ENCODE measurements at places on chromosomes 2 and 18.

DNA sequence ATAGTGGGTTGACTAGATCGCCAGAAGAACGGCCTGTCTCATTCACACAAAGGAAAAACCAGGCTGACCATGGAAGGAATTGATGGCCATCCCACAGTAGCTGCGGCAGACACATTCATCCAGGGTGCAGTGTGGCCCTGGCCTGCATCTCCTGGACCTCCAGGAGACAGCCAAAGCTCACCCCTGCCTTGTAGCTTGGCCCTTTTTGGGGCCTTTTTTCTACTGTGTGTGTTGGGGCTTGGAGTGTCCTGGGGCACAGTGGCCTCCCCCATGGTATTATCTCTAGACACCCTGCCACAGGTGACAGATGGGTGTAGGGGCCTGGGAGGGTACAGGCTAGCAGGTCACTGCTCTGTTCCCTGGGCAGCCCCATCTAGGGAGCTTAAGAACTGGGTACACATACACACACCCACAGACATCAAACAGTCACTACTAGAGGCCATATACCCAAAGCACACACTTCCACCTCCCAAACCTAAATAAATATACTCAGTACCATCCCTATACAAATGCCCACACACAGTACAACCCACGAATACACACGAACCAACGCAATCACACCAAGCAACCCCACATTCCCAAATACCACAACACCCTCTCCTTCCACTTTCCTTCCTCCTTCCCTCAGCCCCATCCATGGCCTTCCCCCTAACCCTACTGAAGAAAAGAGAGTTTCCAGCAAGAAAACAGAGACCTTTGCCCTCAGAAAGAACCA lies 8.6 kb downstream of the EN1 start:
- DNase-seq: no peak

GRCh38 chr18:23101861-23102432 lies 33.3 kb upstream of the CABLES1 start:
- no peak for DNase-seq

- no peak for DNase-seq
Observed at GRCh38 chr2:195468771-195469170, 188.3 kb upstream of the SLC39A10 start.

DNA sequence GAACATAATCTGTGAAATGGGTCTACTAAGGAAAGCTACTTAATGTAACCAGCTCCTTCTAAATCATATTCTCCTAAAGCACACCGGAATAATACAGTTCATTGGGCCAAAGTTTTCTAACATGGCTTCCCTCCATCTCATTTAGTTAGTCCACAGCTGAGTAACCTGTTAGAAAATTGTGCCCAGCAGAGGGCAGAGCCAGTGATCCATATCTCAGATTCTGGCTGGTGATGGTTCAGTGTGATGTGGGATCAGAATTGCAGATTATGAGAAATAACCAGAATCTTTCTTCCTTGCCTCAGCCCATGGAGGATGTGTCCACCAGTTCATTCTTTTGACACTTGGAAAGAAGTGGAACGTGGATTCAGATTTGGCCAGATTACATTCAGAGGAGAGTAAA lies 9.4 kb upstream of the CTLA4 start:
- no peak for DNase-seq

DNA sequence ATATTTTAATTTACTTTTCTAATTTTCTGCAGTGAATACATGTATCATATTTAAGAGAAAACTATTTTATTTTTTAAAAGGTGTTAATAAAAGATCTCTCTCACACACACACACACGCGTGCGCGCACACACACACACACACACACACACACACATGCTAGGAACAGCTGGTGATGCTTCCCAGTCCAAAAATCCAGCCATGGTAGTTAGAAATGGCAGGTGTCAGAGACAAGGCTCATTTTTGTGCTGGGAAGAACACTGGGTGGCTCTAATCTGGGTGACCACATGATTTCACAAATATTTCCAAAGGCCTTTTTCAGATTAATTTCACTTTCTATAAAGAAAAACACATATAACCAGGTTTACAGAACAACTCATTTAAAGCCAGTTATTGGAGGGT lies 104.5 kb upstream of the NCK2 start:
- no peak for DNase-seq
